GM12878 (cell line): ENCODE measurements at places on chromosomes 11 and 22. TPM values are rescaled to one million over a fixed set of nuclear protein-coding genes. Genes with fewer than 3 reads are reported as not detected.

GRCh38 chr11:17865765-17866428, 131.3 kb downstream of the KCNC1 start:
- DNase-seq = no peak

DNA sequence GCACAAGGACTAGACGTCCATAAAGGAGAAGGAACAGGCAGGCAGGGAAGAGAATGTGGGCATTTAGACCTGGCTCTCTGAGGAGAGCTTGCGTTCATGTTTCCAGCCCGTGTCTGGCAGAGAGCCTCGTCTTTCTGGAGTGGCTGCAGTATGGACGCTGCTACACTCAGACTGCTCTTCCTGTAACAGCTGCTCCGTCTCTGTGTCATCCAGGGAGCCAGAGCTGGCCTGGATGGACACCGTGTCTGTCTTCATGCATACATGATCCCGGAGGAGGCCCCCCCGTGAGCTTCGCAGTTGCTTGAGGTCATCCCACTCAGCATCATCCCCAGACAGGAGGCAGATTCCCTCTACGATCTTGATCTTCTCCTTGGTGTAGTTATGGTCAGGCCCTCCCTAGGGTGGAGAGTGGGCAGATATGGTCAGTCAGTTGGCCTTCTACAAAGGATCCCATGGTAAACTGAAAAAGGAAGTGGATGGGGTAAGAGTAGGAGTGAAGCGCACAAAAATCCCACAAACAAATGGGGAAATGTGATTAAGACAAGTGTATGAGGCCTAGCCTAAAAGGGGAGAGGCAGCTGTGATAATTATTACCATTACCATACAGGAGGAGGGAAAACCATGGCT, 13.0 kb upstream of the CKAP5 start:
- DNase-seq = no peak

DNA sequence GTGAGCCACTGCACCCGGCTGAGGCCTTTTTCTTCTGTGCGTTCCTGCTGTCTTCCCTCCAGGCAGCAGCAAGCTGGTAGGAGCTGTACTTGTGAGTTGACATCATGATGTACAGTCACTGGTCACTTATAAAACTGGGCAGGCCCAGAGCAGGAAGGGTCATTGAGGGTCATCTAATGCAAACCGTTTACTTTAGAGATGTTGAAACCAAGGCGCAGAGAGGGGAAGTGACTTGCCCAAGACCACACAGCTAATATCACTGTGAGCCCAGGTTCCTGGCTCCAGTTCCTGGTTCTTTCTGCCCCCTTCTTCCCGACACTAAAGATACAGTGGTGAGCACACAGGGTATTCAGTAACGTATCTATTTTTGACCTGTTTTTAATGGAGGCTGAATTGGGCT, 27.3 kb downstream of the PTPRJ start:
- DNase-seq = no peak

GRCh38 chr11:78961247-78961646, 386.6 kb upstream of the NARS2 start:
- no peak for DNase-seq

The RASD2 gene
- total RNA-seq = not detected in 2 replicates
